MV-4-11 (cell line): ENCODE measurements at places on chromosomes 6 and 20.

- DNase-seq: no peak
These were observed 202.7 kb upstream of the MARCKS start for GRCh38 chr6:113654396-113654795.

DNA sequence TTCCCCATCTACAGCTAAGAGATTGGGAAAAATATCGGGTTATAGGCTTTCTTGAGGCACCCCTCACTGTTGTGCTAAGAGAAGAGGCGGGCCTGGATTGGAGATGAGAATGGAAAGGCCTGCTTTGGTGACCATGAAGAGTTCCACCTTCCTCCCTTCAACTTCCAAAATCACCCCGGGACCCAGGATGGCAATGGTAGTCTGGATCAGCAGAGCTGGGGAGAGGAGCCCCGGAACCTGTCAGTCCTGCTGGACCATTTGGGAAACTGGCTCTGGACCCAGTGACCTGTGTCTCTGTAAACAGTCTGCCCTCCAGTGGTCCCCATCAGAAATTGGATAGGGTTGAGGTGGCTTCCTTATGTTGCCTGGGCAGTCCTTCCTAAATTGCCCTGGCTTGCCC is 1085.6 kb downstream of the KHDRBS2 start:
- DNase-seq: no peak

DNA sequence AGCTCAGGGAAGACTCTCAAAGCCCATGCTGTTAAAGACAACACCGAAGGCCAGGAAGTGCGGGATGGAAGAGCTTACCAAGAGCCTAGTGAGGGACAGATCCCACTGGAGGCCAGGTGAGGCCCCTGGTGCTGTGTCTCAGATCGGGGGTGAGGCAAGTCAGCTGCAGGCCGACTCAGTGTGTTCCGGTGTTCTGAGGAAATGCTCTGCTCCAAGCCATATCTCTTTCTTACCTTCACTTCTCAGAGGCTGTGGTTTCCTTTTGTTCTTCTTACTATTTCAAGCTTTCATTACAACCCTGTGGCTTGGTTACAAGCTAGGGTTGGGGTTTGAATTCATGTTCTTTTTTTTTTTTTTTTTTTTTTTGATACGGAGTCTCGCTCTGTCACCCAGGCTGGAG is 114.3 kb upstream of the ZFP64 start:
- no peak for DNase-seq

DNA sequence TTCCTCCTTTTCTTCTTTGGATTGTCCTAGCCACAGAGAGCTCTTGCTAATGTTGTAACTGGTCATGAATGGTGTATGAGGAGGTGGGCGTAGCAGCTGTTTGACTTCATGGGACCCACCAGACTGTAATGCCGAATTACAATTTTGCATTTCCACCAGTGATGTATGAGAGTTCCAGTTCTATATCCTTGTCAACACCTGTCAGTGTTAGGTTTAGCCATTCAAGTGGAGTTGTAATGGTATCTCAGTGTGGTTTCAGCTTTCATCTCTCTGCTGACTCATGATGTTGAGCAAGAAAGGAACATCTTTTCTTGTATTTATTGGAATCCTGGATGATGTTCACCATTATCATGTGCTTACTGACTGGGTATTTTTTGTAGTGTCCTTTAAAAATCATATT is 5.1 kb downstream of the IGF2R start:
- DNase-seq: peak; percentile 77

DNA sequence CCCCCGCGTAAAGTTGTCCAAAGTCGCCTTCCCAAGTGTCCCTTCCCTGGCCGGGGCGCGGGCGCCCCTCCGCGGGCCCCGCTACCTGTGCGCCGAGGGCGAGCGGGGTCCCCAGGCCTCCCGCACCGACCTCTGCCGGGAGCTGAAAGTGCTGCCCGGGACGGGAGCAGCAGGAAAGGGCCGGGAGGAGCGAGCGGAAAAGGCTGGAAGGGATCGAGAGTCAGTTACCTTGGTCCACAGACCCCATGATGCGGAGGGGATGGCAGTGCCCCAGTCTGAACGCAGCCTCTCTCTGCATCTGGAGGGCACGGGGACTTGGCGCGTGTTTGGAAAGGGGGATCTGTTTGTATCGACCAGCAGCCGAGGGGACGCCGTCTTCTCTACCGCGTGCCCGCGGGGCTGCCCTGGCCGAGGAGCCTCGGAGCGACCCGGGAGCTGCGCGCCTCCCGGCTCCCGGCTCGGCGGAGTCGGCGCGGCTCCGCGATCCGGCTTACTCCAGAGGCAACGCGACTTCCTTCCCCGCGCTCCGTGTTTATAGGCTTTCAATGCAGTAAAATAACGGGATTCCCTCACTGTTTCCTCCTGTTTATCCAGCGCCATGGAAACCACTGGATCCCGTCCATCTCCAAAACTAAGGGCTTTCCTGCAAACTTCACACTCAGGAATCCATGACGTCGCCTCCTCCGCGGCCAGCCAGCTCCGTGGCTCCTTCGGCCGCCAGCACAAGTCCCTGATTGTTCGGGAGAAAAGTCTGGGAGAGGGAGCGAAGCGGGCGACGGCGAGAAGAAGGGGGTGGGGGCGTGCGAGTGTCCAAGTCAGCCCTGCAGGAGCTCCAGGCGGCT is 20.0 kb upstream of the NFATC2 start:
- DNase-seq: no peak

- peak; percentile 24 for DNase-seq
These were observed 25.4 kb upstream of the ASIP start for GRCh38 chr20:34215711-34216381.

DNA sequence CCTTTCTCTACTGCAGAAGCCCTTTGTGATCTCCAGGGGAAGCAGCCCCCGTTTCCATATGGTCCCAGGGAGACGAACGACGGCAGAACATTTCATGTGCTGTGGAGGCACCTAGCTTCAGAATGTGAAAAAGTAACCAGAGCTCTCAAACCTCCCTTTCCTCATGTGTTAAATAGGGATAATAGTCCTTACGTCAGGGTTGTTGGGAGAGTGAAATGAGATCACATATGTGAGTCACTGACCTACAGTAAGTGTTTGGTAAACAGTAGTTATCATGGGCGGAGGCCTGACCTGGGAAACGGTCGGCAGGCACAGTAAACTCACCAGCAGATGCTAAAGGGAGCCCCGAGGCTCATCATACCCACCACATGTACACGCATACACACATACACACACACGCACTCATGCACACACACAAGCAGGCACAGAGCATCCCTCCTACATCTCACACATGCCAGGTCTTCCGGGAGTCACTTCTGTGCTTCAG is 89.7 kb downstream of the LY86 start:
- no peak for DNase-seq

DNA sequence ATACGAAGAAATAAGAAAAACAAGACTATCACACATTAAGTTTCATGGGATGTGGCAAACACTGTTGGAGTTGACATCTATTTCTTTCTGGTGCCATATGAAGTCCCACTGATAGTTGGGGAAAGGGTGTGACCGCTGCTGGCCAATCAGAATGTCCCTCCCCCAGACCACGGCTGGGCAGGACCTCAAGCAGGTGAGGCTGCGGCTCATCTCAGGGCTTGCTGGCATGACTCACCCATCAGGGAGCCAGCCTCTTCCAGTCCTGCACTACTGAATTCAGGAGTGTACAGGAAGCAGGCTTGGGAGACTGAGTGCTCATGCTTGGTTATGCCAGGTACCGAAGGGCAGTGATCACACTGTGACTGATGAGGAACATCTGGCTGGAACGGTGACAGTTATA is 18.9 kb downstream of the PREP start:
- no peak for DNase-seq

GRCh38 chr6:72621291-72622093 is at the start of gene KCNQ5:
TSS of gene KCNQ5 (plus strand) at chr6:72622064.
- DNase-seq: no peak

DNA sequence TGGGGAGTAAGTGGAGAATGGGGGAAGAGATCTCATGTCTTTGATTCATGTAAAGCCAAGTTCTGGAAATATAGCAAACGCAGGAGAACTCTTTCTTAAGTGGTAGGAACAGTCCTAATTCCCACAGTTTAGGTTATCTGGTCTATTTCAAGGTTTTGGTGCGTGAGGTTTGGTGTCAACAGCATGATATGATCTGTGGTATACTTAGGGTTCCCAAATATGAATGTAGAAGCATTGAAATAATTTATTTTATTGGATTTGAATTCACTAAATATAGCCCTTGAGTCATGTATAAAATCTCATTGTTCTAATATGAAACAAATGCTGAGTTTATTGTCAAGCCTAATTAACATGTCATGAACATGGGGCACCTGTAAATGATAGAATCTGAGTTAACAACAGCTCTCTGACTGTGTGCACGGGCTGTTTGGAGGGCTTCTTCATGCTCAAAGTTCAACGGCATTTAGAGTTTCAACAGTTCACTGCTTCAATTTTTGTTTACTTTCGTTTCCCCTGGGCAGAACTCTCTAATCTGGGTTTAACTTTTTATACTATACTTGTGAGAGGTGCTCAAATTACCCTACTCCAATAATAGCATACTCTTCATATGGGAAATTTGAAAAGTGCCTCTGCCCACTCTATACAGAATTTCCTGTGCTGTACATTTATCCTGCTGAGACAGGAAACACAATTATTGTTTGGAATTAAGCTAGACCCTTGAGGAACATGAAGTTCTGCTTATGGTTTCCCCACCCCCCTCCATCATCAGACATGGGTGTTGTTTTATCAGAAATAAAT is 236.3 kb upstream of the ZNF217 start:
- DNase-seq: peak; percentile 87

DNA sequence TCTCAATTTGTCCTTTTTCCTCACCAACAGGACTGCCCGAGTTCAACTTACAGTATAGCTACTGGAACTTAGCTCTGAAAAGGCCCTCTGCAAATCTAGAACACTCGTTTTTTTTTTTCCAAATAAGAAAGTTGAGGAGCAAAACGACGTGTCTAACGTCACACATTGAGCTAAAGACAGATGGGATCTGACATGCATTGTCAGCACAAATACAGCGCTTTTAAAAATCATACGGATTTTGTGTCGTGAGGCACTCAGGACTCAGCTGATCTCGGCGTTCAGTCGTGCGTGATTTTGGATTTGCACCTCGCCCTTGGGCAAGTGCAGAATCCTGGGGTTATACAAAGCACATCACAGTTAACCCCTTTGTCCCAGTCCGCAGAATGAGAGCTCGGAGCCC is 94.7 kb upstream of the ZNF322 start:
- DNase-seq: no peak

DNA sequence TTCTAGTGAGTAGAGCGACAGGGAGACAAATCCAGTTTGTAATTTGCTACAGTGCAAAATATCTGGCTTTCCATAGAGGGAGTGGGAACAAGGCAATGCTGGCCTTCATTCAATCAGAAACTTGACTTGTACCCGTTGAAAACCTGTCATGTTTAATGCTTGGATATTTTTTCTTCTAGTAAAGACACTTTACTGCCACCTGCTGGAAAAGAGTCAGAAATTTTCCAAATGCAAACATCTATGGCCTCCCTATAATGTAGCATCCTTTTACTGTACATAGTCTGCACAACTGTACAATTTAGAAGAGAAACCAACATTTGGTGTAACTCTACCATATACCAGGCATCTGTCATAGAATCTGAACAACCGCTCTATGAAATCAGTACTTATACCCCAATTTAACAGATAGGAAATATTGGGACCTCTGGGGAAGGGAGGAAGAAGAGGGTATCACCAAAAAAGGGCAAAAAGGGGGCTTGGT is 16.7 kb upstream of the TBC1D20 start:
- peak; percentile 66 for DNase-seq

DNA sequence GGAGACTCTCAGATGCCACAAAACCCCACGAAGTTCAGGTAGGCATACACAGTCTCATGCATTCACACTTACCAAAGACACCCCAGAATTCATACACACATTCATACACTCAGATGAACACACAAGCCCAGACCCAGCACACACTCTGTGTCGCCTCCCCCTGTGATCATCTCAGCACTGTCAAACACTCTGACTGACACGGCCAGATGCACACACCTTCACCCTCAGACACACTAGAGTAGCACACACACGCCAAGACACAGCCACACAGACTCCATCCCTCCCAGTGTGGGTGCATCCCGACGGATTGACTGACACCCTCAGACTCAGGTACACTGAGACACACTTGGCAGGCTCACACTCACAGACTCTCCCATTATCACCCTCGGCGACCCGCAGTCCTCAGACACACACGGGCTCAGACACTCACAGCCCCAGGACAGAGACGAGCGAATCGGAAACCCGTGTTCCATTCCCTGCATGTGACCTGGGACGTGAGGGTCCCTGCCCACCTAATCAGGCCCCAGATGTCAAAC is 872 bp upstream of the RIMS4 start:
- no peak for DNase-seq

DNA sequence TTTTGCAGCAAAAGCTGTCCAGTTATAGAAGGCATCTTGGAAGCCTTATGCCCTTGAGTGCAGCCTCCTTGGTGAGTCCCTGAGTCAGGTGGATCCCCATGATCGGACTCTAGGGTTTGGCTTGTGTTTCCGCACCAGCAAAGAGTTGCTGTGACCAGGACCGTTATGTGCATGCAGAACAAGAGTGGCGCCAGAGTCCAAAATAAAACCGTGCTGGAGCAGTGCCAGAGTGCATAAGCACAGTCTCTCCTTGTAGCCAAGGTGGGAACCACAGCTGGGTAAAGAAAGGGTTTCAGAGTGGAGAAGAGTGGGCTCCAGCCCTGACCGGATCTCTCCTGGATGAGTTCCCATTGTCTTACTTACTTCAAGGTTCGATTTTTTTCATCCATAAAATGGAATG is 58.6 kb downstream of the FOXA2 start:
- DNase-seq: no peak

DNA sequence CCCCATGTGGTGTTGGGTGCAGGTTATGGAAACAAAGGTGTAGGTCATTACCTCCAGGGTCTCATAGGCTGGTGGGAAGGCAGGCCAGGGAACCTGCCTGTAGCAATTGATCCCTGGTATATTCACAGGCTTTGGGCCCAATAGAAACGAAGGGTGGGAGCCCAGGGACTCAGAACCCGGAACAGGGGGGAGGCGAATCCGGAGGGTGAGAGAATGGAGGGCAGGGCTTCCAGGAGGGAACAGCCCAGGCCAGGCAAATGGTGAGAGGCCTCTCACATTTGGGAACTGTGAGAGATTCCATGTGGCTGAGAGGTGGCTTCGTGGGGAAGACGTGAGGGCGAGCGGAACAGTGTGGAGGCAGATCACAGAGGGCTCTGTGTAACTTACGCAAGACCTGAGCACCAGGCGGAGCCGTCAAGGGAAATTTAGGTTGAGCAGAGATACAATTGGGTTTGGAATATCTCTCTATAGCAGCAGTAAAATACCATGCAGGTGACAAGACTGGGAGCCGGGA is 267.1 kb downstream of the ERMARD start:
- DNase-seq: peak; percentile 45

- peak; percentile 22 for DNase-seq
These were observed 223.3 kb downstream of the TMEM242 start for GRCh38 chr6:157099912-157100593.

DNA sequence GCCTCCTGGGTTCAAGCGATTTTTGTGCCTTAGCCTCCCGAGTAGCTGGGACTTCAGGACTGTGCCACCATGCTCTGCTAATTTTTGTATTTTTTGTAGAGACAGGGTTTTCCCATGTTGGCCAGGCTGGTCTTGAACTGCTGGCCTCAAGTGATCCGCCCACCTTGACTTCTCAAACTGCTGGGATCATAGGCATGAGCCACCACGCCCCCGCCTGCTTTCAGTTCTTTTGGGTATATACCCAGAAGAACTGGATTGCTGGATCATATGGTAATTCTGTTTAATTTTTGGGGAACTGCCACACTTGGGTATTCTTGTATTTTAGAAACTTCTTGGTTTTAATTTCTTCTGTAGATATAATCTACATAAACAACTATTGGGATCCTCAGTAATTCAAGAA is 17.0 kb downstream of the CDS2 start:
- DNase-seq: no peak

- DNase-seq: no peak
These were observed 136.8 kb downstream of the OLIG3 start for GRCh38 chr6:137357263-137357947.
